ENCODE measurements at places on chromosomes 4 and X.

DNA sequence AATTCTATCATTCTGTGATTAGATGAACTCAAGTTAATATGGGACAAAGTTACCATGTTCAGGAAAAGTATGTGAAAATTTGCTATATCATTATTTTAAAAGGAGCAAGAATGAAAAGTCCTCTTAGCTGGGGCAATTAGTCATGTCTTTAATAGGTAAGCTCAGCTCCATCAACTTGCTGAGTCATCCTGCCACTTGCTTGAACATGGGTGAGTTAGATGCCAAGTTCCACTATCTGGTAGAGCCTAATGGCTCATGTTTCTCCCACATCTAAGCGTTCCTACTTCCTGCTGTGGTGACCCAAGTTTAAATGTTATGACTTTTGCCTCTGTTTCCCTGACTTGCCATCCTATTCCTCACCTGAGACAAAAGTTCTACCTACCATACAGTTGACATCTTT lies 276.8 kb downstream of the ZNF674 start:
- DNase-seq, result no peak

DNA sequence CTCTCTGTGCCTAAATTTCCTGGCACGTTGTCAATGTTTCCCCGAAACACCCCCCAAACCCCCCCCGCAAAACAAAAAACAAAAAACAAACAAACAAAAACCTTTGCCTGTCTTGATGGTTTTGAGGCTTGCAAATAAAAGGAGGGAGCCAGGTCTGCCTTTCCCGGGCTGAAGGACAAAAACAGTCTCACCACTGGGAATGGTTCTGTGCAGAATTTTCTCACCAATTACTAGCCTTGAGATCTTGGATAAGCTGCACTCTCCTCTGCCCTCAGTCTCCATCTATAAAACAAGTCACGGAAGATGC lies 15.5 kb downstream of the NKX3-2 start:
- no peak for DNase-seq

GRCh38 chrX:48025561-48025960 lies 18.8 kb downstream of the SPACA5 start:
- DNase-seq, result peak; percentile 40

- no peak for DNase-seq
Observed at GRCh38 chr4:74499986-74500781, 55.2 kb downstream of the AREG start.

DNA sequence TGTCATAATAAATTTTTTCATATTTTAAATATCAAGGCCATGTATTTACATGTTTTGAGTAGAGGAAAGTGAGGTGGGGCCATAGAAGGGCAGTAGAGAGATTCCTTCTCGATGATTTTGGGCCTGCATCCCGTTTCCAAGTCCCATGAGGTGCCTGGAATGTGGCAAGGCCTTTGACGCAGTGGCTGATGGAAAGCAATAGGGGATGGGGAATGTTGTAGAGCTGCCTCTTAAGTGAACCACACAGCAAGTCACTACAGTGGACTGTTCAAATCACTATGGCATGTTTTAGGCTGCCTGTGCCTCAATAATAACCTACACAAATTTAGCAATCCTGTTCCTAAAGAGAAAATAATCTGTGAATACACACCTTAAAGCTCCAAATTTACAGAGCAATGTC lies 48.3 kb downstream of the ANXA5 start:
- peak; percentile 31 for DNase-seq

- no peak for DNase-seq
Observed at GRCh38 chrX:55142206-55142918, 53.5 kb downstream of the PAGE2 start.

DNA sequence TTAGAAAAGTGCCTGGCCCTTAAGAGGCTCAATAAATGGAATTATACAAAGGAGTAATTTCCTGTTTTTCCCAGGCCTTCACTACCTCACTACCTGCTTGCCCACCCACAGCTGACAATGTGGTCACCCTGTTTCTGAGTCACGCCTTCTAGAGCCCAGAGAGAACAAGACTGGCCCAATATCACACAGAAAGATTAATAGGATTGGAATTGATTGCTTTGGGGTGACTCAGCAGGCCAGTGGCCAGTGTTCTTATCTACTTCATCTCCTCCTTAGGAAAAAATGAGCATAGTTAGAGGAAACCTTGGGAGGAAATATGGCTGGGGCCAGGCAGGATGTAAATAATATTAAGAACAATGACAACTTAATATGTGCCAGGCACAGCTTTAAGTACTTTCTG lies 4.5 kb upstream of the FGF16 start:
- DNase-seq, result no peak

DNA sequence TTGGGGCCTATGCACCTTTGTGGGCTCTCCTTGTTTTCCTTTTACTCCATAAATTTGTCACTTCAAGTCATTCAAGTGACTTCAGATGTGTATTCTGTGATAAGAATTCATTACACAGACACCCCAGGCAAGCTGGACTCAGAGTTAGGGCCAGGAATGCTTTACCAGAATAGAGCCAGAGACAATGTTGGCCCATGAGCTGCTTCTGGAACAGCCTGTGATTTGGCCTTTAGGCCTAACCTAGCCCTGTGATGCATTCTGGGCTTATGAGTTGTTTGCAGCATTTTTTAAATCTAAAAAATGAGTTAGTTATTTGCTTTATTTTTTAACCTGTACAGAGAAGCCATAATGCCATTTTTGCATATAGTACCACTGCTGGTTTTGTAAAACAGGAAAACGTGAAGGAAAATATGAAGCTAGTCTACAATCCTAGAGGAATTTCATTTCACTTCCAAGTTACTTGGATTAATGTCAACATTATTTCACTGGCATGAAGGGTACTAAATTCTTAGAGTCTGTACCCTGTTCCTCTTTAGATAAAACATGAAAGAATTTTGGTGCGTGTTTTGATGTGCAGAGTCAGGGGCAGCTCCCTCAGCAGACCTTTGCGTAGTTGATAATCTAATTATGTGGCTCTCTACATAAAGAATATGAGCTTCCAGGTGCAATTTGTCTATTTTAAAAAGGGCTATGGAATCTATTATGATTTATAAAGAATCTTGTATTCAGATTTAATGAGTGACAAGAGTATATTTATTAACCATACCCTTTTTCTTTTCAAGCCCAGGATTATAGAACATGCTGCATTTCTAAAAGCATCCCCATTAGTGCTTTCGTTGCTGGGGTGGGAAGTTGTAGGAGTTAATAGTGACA lies 84.7 kb downstream of the ARHGAP10 start:
- no peak for DNase-seq

GRCh38 chr4:16206848-16207247 lies 19.4 kb downstream of the TAPT1 start:
- DNase-seq, result no peak

DNA sequence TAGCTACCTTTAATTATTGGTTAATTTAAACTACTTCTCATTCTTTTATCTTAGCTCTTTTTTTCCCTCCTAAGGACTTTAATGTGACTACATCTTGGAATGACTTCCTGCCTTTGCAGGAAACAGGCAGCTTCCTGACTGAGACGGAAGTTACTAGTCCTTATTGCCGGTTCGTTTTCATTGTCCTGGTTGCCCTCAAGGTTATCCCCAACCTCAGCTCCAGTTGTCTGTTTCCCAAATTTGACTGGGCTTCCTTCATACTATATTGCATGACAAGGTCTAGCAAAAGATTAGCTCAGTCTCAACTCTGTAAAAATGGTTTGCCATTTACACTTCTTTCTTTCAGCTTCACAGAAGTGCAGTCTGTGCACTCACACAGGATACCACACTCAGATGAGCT lies 109.9 kb upstream of the DDX53 start:
- DNase-seq, result no peak

- DNase-seq, result no peak
Observed at GRCh38 chrX:85052636-85053343, 49.1 kb downstream of the APOOL start.

GRCh38 chrX:47166126-47166525 lies 21.1 kb downstream of the RBM10 start:
- DNase-seq, result no peak

GRCh38 chrX:40457406-40457805 lies 123.4 kb upstream of the ATP6AP2 start:
- no peak for DNase-seq

DNA sequence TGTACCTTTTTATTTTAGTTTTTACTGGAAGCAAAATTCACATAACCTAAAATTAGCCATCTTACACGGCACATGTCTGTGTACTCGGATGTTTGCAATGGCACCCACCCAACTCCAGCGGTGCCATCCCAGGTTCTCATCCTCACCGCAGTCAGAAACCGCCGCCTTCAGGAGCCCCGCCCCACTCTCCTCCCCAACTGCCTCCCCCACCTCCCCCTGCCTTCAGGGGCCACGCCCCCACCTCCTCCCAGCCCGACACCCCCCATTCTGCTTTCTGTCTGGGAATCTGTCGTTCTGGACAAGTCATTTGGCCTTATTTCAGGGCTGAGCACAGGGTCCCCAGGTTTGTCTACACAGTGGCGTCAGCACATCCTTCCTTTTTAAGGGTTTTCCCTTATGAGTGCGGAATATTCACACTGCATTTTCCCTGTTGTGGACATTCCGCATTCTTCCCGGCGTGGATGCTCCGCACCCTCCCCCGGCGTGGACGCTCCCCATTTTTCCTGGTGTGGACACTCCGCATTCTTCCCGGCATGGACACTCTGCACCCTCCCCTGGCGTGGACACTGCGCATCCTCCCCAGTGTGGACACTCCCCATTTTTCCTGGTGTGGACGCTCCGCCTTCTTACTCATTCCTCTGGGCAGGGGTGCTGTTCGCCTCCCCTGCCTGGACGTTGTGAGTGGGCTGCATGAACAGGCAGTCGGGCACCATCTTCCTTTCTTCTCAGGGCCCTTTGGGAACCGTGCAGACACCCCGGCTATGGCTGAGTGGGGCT lies 135.4 kb upstream of the NKX1-1 start:
- DNase-seq, result no peak

- no peak for DNase-seq
Observed at GRCh38 chr4:137659431-137659830, 127.1 kb upstream of the PCDH18 start.

GRCh38 chrX:31302573-31303075 lies 230.8 kb upstream of the FTHL17 start:
- no peak for DNase-seq

- DNase-seq, result no peak
Observed at GRCh38 chrX:100654261-100654660, 10.3 kb downstream of the SRPX2 start.

- no peak for DNase-seq
Observed at GRCh38 chr4:102047616-102048015, 257.1 kb downstream of the BANK1 start.

GRCh38 chr4:120693816-120694215 lies 228.7 kb downstream of the PRDM5 start:
- DNase-seq, result no peak

GRCh38 chrX:154967603-154968002 lies 54.9 kb downstream of the F8 start:
- DNase-seq, result no peak

GRCh38 chrX:109967156-109967555 lies 35.8 kb upstream of the TMEM164 start:
- DNase-seq, result no peak

GRCh38 chrX:54786967-54787366 lies 11.1 kb downstream of the ITIH6 start:
- no peak for DNase-seq

DNA sequence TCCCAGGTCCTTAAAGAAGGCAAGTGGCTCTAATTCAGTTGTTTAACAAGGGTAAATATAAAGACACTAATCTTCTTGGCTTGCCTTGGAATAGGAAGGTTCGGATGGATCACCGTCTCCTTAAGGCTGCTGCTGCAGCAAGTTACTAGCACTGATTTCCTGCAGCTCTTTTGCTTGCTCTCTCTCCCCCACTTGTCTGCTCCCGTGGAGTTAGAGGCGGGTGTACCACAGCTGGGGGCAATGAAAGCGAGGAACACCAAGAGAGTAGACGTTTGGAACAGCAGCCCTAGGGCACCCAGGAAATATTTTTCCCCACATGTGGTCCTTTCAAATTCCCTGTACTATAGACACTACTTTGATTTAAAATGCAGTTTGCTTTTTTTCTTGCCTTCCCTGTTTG lies 202.2 kb downstream of the SH2D1A start:
- DNase-seq, result no peak

- DNase-seq, result no peak
Observed at GRCh38 chrX:150234126-150234525, 129.0 kb upstream of the MAMLD1 start.

- DNase-seq, result no peak
Observed at GRCh38 chrX:20974326-20974725, 399.9 kb upstream of the CNKSR2 start.

GRCh38 chrX:48890296-48890925 lies 7.2 kb downstream of the TIMM17B start:
- no peak for DNase-seq

DNA sequence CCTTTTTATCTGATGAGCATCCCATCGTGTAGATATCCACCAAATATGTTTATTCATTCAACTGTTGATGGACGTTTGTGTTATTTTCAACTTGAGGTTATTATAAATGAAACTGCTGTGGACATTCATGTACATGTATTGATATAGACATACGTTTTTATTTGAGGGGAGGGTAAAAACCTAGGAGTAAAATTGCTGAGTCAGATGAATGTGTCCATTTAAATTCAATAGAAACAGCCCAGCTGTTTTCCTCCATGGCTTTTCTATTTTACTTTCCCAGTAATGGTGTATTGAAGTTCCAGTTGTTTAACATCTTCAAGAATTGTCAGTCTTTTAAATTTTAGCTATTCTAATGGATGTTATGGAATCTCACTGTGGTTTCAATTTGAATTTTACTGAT lies 348.7 kb upstream of the GALNTL6 start:
- DNase-seq, result no peak

GRCh38 chr4:25860586-25861279 lies 2.1 kb downstream of the SEL1L3 start:
- DNase-seq, result no peak

DNA sequence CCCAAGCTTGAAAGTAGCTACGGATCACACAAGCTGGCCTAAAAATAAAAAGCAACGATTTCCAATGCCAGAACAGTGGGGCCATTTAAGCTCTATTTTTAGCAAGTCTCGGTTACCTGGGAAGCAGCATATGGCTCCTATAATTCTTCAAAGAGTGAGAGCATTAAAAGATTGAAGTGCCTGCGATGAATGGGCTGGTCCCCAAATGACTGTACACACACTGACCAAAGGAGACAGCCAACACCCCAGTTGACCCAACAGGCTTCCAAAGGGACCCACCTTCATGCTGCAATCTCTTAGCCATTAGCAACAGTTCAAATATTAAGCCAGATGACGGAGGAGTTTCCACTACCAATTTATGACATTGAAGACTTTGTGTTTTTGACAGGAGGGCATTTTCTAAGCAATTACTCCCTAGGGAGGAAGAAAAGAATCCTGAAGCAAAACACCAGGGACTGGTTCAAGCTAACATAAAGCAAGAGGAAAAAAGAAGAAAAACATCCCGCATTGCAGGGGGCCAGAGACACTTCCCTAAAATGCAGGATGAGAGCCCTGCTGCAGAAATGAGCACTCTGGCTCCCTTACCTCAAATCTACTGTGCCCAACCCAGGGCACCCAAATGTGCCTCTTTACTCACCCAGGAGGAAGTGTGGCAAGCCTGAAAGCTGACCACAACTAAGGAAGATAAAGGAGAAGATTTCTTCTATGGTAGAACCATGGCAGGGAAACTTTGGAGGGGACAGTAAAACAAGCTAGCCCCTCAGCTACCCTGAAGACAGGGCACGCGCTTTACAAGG lies 21.6 kb downstream of the SH3KBP1 start:
- no peak for DNase-seq

GRCh38 chr4:162017863-162018262 lies 145.9 kb downstream of the FSTL5 start:
- no peak for DNase-seq
